T-helper 1 cell (primary cell): ENCODE measurements at places on chromosomes 11 and 22.

DNA sequence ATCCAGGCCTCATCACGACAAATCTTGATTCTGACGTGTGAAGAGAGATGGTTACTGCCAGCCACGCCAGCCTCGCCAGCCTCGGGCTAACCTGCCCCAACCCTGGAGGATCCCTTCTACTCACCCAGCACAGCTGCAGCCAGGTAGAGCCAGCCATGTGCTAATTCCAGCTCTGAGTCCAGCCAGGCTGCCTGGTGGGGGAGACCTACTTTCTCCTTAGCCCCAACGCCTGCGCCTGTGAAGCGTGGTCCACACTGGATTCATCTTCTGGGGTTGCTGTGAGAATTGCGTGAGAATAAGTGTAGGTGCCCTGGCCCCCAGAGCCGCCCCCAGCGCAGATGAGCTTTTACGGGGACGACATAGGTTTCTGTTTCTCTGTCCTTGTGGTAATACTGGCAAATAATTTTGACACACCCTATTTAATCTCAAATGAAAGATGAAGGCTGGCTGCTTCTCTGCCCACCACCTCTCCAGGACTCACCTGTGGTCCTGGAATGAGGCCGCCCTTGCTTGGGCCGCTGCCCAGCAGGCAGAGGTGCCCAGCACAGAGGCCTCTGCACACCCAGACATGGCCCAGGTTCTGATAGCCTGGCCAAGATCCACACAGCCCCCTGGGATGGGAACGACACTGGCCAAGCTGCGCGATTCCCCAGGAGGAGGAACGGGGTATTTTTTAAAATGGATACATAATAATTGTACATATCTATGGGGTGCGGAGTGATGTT, 528.4 kb downstream of the TBC1D22A start:
- DNase-seq = no peak

- DNase-seq = no peak
These were observed 110.2 kb upstream of the TEAD1 start for GRCh38 chr11:12564012-12564411.

- DNase-seq = no peak
These were observed 59.1 kb upstream of the SCUBE2 start for GRCh38 chr11:9150501-9150900.

DNA sequence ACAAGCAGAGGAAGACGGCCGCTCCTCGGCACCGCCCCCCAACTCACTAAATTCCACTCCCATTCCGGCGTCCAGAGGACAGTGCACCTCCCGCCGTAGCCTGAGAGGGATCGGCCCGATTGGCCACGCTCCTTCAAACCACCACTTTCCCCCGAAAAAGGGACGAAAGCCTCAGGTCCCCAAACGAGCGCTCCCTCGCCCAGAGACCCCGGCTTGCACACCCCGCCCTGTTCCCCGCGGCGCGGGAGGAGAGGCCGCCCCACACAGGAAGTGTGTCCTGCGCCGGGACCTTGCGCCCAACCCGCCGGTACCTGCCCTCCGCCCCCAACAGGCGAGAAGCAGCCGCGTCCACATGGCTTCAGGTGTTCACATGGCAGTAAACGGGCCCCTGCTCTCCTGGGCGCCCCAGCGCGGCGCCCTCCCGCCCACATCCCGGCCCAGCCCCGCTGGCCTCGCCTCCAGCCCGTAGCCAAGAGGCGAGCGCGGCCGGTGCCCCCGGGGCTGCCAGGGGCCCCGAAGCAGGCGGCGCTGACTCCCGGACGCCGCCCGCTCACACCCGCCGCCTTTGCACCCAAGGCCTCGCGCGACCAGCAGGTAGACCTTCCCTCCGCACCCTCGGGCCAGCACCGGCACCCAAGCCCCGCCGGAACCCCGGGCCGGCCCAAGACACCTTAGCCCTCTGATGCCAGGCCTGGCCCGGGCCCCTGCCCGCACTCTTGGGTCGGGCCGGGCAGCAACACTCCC, 849 bp downstream of the TCF20 start:
- DNase-seq = peak; percentile 63

DNA sequence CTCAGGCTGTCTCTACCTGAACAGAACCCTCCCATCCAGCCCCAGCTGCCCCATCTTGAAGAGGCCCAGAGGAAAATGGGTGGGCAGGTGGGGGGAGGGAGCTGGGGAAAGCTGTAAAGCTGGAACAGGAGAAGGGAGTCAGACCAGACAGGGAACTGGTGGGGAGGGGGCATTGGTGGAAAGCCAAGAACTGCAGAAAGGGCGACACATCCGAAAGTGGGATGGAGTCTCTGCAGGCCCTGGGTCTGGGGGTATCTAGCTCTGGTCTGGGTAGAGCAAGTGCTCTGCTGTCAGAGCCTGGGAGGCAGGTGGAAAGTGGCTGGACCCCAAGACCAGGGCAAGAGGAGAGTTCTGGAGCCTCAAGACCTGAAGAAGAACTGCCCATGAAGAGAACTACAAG, 7.7 kb downstream of the TMPRSS13 start:
- DNase-seq = no peak

DNA sequence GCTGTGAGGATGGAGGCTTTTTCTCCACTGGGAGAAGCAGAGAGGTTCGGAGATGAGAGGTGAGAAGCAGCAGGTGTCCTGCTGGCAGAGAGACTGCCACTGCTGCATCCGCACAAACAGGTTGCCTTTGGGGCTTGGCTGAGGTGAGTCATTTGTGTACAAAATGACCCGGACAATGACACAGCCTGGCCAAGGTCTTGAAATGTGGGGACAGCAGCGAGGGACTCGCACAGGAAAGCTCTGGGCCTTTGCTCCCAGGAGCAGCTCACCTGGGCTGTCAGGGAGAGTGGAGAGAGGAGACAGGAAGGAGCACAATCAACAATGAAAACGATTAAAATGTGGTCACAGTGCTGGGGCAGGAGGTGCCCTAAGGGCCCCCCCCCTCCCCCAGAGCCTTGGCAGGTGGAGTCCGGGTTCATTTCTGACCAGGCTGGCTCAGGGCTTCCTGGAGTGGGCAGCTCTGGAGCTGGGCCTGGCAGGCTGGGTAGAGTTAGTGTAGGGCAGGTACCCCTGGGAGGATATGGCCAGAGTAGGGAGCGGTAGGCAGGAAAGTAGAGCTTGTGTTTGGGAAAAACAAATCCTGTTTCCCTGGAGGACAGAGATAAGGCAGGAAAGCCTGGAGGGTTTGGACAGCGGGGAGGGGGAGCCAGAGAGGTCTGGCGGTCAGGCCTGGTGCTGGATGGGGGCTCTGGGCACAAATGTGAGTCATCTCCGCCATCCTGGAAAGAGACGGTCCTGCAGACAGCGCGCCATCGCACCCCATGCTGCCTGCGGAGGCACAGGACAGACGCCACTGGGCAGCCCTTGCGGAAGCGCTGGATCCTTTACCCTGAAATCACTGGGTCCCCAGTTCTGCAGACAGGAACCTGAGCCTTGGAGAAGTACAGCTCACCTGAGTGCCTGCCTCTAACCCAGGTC, 37.8 kb upstream of the CELSR1 start:
- no peak for DNase-seq

GRCh38 chr11:5317292-5317691, 6.8 kb downstream of the OR51B2 start:
- no peak for DNase-seq

GRCh38 chr11:62505440-62506091, 41.0 kb downstream of the AHNAK start:
- DNase-seq = no peak

GRCh38 chr22:32737811-32738497, 63.6 kb upstream of the TIMP3 start:
- DNase-seq = no peak

DNA sequence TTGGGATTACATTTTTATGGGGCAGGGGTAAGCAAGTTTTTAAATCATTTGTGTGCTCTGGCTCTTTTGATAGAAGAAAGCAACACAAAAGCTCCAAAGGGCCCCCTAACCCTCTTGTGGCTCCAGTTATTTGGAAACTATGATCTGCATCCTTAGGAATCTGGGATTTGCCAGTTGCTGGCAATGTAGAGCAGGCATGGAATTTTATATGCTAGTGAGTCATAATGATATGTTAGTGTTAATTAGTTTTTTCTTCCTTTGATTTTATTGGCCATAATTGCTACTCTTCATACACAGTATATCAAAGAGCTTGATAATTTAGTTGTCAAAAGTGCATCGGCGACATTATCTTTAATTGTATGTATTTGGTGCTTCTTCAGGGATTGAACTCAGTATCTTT, 10.1 kb downstream of the RAG1 start:
- DNase-seq = no peak

GRCh38 chr11:118180300-118180703, 3.9 kb upstream of the SCN2B start:
- DNase-seq = no peak

- DNase-seq = no peak
These were observed 192.5 kb downstream of the CEP164 start for GRCh38 chr11:117520201-117520600.

GRCh38 chr22:38414009-38414395, 41.0 kb downstream of the KCNJ4 start:
- no peak for DNase-seq

- no peak for DNase-seq
These were observed 36.7 kb downstream of the LARGE1 start for GRCh38 chr22:33883561-33883960.

DNA sequence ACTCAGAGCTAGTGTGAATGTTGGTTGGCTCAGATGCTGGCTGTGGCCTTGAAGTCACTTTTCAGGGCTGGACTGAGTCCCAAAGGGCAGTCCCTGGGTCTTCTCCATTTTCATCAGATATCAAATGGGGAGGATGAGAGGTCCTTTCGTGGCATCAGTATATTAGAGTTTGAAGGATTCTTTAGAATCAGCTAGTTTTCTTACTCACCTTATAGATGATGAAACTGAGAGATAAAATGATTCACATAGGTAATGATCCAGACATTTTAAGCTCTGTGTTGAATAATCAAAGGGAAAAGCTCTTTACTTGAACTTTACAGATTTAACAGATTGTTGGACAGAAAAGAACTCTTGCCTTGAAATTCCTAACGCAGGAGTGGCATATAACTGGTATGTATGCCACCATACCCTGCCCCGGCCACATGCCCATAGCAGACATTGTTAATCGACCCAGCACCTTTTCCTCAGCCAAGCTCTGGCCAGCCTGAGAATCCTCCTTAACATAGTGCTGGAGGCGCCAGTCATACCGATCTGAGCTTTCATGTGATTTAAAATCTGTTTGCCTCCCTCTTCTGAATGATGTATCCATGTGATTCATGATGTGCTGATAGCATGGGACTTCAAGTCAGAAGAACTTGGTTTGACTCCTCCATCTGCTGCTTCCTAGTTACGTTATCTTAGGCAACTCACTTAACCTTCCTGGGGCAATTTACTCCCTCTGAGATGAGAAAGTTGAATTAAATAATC, 60.0 kb downstream of the BARX2 start:
- DNase-seq = no peak

- DNase-seq = no peak
These were observed 26.9 kb downstream of the CEP164 start for GRCh38 chr11:117354550-117354949.

DNA sequence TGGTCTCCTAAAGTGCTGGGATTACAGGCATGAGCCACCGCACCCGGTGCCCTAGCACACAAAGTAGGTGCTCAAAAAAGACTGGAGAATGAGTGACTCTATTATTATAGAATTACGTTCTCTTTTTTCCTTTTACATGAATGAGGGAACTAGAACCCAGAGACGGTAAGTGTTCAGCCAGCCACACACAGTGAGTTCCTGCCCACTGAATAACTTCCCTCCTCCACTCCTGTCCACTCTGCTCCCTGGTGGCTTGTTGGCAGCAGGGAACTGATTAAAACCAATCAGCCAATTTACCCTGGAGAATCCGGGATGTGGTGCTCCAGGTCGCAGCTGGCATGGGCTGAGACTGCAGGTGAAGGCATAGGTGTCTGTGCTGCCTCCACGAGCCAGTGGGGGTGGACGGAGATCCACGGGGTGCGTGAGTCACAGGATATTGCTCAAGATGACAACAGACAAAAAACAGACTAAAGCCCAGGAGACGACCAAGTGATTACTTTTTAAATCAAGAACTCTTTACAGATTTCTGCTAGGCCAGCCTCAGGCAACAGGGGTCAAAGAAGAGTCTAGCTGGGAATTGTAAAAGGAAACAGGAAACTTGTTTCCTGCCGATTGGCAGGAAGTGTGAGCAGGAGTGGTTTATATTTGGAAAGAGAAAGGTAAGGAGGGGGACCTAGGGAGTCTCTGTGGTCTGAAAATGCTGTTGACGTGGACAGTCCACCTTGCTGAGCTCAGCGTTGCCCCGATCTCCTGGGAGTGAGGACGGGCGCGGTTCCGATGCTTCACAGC, 95.2 kb upstream of the TP53I11 start:
- no peak for DNase-seq

DNA sequence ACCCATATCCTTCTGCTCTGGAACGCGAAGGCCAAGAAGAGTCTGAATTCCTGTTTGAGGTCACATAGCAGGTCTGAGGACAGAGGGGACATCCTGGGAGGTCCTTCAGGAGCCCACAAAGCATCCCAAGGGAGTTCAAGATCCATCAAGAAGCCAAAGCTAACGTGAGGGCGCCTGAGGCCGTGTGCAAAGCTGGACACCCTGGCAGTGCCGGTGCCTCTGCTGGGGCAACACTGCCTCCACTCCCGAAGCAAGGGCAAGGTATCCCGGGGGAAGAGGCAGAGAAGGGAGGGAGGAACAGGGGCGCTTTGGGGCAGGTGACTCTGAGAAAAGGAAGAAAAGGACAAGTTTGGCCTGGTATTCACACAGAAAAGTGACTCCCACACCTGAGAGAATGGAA, 50.3 kb upstream of the CDON start:
- DNase-seq = no peak

DNA sequence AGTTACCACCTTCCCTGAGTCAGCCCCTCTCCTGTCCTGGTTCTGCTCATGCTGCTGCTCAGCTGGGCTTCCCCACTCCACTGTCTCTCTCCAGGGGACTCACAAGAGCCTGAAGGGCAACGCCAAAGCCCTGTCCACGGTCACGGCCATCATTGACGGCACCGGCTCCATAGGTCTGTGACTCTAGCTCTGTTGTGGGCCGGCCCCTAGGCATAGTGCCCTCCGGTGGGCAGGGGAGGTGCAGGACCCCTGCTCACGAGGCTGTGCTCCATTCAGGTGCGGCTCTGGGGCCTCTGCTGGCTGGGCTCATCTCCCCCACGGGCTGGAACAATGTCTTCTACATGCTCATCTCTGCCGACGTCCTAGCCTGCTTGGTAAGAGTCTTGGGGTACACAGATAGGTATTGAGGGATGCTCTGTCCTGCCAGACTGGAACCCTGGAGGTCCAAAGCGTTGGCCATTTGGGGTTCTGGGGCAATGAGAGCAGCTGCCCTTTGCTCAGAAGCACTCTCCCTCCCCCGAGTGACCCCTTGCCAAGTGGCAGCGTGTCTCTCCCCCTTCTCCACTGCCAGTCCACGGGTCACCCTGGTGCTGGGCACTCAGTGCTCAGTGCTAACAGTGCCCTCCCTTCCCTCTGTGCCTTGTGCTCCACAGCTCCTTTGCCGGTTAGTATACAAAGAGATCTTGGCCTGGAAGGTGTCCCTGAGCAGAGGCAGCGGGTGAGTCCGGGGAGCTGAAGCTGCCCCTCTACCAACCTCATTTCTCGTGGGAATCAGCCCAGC, 22.4 kb downstream of the SLC37A2 start:
- no peak for DNase-seq

- DNase-seq = no peak
These were observed 142.3 kb downstream of the ELP4 start for GRCh38 chr11:31651822-31652221.
